ENCODE measurements at places on chromosomes 16 and 17.

DNA sequence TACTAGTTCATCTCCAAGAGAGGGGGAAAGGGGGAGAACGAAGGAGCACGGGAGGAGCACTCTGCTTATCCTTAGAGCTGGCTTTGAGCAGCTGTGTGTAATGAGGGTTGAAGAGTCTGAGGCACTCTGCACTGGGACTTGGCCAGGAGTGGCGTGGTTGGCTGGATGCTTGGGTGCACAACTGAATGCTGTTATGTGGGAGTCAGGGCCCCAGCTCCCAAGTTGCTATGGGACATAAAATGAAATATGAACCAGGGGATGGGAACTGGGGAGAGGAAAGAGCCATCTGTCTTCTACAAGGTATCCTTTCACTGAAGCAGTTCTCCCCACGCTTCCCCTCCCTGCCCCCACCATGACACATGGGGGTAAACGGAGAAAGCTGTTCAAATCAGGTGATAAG lies 105.9 kb upstream of the ANKFN1 start:
- DNase-seq = no peak

GRCh38 chr17:47287639-47288038 lies 34.0 kb downstream of the ITGB3 start:
- no peak for DNase-seq

GRCh38 chr16:9012848-9013507 lies 49.3 kb upstream of the USP7 start:
- no peak for DNase-seq

- no peak for DNase-seq
Measured at GRCh38 chr17:45020354-45021138, 30.9 kb downstream of the DCAKD start.

- no peak for DNase-seq
Measured at GRCh38 chr17:9968881-9969280, 63.8 kb upstream of the RCVRN start.

DNA sequence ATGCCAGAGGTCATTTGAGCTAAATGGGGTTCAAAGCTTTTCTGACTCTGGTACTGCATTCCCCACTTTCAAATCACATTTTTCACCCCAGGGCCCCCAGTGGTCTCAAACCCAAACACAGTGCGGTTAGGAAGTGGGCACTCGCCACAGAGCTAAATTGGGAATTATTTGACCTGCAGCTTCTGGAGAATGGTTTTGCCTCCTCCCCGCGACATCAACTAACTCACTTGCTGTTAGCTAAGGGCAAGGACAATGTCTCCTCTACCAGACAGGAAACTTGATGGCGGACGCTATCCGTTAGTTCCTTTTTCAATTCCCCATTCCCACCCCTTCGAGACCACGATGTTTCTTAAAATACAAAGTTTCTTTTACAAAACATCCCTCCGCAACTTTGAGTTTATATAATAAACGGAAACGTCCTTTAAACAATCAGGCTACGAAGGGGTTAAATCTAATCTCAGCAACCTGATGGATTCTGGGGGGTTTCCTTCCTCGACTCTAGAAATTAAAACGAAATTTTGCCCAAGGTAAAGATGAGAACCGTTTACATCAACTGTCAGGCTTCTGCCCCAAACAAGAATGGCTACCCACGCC lies 500 bp upstream of the KAT7 start:
- no peak for DNase-seq

DNA sequence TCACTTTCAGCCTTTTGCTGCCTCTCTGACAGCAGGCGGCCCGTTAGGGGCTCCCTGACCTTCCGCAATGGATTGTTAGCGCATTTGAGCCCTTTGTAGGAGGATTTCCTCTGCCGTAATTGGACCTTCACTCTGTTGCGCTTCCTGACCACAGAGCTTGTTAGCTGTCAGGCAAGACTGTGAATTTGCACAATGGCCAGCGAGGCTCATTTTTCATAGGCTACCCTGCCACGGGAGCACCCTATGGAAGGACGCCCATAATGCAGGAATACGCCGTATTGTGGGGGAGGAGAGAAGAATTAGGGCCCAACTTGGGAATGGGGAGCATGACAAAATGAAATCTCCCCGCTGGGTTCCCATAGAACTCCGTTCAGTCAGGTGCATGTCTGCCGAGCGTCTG lies 205.2 kb upstream of the NLRP1 start:
- DNase-seq = no peak

DNA sequence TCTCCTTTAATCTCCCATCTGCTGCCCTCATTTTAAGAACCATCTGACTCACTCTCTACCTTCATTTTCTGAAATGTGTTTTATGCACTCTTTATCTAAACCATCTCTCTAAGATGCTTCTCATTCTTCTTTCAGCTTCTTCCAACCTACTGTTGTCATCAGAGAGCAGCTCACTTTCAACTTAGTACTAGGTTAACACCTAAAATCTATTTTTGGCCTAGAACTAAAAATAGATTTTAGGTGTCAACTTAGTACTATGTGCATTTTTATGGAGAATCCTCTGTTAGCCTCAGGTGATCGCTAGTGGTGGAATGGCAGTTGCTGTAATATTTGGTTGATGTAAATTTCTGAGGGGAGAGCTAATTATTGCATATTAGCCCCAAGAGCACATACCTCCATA lies 277.1 kb downstream of the KCNJ2 start:
- no peak for DNase-seq

- DNase-seq = no peak
Measured at GRCh38 chr17:21171309-21171922, 42.5 kb downstream of the TMEM11 start.

DNA sequence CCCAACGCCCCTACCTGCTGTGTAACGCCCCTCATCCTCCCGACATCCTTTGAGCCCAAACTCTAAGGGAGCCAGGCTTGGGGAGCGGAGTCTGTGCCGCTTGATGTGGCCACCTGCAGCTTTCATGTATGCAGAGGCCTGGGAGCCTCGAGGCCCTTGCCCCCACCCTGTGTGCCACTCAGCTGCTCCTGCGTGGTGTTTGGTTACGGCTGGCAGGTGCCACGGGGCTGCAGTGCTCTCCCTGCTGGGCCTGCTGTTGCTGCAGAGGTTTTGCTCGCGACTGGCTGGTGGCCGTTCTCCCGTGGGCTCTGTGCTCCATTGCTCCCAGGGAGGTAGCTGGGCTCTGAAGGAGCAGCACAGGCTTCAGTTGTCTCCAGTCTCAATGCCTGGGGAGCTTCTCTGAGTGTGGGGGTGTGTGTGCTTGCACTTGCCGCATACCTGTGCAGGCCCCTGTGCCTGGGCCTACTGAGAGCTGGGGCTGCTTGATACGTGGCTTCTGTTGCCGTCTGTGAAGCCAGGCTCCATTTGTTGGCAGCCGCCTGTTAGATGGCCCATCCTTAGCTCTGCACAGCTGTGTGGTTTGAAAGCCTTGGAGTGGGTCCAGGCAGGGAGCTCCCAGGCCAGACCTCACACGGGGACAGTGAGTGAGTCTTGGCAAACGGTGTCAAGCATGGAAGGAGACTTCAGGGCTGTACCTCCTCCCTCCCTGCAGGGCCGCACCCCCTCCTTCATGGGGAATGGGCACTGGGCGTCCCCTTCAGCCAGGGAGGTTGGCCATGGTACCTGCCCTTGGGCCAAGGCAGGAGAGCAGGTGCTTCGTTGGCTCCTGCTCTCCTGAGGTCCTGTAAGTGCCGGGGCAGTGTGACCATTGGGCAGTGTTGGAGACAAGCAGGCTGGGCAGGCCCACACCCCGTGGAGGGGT lies 47.2 kb downstream of the PDPK1 start:
- no peak for DNase-seq

GRCh38 chr17:64484380-64484779 lies 12.5 kb downstream of the POLG2 start:
- no peak for DNase-seq

DNA sequence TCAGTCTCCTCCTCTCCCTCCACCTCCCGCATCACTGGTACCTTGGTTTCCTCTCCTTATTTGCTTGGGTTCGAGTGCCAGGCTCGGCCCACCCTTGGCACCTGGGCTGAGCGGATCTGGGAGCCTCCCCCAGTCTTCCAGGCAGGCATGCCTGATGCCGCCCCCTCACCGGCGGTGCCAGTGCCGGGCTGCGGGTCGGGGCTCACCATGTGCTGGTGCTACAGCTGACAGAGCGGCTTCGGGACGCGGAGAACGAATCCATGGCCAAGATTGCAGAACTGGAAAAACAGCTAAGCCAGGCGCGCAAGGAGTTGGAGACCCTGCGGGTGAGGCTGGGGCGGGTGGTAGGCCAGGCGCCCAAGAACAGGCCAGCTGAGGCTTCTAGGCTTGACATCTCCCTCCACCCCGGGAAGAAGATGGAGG lies 19.2 kb downstream of the FMNL1 start:
- no peak for DNase-seq

DNA sequence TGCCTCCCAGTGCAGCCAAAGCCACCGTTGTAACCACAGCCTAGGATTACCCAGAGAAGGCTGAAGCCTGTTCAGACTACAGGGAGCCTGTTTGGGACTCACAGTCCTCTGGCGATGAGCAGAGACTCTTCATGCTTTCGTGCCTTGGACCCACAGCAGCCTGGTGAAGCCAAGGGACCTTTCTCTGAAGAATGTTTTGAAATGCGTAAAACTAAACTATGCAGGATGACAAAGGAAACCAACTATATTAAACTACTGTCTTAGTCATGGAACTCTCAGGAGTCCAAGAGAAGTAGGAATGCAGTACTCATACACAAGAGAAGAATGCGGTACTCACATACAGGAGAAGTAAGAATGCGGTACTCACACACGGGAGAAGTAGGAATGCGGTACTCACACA lies 20.9 kb downstream of the ABR start:
- DNase-seq = no peak

DNA sequence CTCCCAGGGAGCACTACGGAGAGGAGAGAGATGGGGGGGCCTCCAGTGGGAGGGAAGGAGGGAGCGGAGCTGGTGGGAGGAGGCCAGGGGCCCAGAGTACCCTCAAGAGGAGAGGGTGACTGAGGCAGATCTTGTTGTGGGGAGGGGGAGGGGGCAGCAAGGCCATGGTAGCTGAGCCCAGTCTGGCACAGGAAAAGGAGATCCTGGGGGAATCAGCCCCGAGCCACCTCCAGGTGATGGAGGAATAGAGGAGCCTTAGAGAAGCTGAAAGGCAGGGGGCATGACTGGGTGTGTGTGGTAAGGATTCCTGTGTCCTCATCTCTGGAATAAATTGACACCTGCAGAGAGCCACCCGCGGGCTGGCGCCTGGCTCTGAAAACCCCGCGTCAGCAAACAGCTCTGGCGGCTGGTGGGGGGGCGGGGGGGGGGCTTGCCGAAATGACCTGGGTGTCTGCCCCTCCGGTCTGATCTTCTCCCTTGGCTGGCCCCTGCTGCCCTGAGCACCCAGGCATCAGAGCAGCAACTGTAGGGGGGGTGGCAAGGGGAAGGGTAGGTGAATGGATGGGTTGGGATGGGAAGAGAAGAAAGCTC lies 1.3 kb upstream of the NLGN2 start:
- no peak for DNase-seq

DNA sequence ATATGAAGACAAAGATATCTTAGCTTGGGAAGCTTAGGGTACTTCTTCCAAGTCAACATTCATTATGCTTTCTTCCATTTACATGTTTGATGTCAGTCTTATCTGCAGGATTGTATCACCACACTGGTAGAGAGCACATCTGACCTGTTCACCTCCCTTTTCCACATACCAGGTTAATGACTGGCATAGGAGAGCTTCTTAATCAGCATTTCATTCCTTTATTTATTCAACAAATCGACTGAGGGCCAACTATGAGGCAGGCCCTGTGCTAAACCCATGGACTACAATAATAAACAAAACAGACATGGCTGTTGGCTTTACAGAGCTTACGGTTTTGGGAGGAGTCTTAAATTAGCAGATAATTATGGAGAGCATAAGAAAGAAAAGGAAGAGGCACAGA lies 378.1 kb upstream of the CDH11 start:
- DNase-seq = no peak

DNA sequence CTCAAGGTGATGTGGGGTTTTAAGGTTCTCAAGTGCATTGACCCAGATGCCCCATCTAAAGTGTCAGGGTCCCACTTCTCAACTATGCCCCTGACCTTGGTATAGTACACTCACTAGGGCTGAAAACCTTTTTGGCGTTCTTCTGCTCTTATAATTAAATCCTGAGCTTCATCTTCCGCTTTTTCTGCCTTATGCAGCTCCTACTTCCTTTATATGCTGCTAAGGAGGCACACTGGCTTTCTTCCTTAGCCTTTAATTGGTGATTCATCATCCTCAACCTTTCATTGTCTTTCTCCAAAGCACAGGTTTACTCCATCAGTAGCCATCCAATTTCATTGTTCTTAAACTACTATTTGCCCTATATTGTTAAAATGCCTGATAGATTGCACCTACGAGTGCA lies 5.3 kb upstream of the NF1 start:
- no peak for DNase-seq

- no peak for DNase-seq
Measured at GRCh38 chr16:13359835-13360234, 458.4 kb downstream of the SHISA9 start.

DNA sequence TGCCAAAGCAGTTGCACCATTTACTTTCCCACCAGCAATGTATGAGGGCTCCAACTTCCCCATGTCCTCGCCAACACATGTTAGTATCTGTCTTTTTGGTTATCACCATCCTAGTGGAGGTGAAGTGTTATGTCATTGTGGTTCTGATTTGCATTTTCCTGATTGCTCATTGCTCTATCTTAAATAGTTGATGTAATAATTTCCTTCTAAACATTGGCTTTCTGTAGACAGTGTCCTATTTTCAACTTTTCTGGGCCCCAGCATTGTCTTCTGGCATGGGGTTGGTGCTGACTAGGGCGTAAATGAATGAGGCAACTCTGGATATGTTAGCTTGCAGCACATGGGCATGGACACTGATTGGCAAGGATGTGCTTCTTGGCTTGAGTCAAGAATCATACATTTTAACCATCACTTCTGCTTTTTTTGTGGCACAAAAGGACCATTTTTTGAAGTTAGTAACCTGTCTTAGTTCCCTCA lies 25.1 kb downstream of the PLCG2 start:
- no peak for DNase-seq

- no peak for DNase-seq
Measured at GRCh38 chr17:81664051-81664470, 2.3 kb downstream of the OXLD1 start.

DNA sequence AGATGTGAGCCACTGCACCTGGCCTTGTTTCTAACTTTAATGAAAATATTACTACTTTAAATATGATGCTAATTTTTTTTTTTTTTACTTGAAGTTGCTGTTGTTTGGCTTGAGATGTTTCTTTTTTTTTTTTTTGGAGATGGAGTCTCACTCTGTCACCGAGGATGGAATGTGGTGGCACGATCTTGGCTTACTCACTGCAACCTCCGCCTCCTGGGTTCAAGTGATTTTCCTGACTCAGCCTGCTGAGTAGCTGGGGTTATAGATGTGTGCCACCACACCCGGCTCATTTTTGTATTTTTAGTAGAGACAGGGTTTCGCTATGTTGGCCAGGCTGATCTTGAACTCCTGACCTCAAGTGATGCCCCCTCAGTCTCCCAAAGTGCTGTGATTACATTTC lies 23.6 kb downstream of the IGSF6 start:
- no peak for DNase-seq

DNA sequence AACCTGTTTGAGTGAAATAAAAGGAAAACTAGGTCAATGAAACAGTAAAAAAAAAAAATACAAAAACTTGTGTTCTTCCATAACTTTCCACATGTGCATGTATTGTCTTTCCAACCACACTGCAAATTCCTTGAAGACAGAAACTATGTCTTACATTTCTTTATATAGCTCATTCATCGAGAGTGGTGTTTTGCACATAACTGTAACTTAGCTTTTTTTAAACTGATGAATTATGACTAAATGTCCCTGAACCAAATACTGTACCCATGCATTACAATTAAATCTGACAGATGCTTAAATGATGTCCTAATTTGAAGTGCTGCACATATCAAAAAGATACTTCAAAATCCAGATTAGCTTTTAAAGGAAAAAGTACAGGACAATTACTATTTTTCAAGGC lies 50.1 kb downstream of the BRIP1 start:
- no peak for DNase-seq

Data from brain pericyte (primary cell).